ENCODE measurements at places on chromosomes 4 and X. TPM values are rescaled to one million over a fixed set of nuclear protein-coding genes. Genes with fewer than 3 reads are reported as not detected.

Gene ZCCHC18
- 1.5 TPM for total RNA-seq

Gene ODAPH
- not detected for total RNA-seq

Gene SPANXB1
- total RNA-seq: not detected

Gene MAML3
- total RNA-seq: 2.0 TPM

Gene HSFX4
- total RNA-seq: not detected

Data from activated CD8-positive, alpha-beta T cell treated with anti-CD3 and anti-CD28 coated beads for 36 hours (primary cell).